ENCODE measurements at places on chromosomes 2 and 18.

DNA sequence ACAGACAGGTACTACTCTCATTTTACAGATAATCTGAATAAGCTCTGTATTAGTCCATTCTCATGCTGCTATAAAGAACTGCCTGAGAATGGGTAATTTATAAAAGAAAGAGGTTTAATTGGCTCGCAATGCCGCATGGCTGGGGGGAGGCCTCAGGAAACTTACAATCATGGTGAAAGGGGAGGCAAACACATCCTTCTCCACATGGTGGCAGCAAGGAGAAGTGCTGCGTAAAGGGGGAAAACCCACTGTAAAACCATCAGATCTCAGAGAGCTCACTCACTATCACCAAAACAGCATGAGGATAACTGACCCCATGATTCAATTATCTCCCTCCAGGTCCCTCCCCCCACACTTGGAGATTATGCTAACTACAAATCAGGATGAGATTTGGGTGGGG is 254.4 kb downstream of the KCNE4 start:
- no peak for DNase-seq

- DNase-seq = peak; percentile 23
Measured at GRCh38 chr2:143150287-143150686, 21.1 kb downstream of the ARHGAP15 start.

DNA sequence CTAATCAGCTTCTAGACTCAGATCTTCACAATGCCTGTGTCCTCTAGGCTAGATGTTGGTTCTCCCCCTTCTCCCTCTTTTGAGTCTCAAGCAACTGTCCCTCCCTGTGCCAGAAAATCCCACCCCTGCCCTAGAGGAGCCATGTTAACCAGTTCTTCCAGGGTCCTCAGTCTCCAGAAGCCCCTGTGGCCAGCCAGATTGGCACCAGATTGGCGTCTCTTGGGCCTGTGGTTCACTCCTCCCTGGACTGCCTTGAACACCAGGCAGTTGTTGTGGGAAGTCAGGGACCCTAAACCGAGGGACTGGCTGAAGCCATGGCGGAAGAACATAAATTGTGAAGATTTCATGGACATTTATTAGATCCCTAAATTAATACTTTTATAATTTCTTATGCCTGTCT is 36.6 kb downstream of the CYP26B1 start:
- DNase-seq = no peak

GRCh38 chr2:177422271-177422670 is 29.7 kb downstream of the AGPS start:
- DNase-seq = no peak

DNA sequence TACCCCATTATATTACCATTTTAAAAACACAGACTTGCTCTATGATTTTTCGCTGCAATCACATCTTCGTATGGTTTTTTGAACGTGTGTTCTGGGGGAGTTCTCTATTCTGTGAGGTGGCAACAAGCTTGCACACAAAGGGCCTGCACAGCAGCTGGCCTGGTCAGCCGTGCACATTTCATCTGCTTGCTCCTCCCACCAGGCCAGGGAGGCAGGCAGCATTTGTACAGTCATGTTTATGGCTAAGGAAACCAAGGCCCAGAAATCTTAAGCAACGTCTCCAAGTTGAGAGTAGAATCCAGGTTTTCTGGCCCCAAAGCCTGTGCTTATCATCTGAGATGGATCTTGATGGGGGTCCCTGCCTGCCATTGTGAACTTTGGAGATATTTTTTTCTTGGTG is 106.4 kb upstream of the SMIM21 start:
- DNase-seq = no peak

DNA sequence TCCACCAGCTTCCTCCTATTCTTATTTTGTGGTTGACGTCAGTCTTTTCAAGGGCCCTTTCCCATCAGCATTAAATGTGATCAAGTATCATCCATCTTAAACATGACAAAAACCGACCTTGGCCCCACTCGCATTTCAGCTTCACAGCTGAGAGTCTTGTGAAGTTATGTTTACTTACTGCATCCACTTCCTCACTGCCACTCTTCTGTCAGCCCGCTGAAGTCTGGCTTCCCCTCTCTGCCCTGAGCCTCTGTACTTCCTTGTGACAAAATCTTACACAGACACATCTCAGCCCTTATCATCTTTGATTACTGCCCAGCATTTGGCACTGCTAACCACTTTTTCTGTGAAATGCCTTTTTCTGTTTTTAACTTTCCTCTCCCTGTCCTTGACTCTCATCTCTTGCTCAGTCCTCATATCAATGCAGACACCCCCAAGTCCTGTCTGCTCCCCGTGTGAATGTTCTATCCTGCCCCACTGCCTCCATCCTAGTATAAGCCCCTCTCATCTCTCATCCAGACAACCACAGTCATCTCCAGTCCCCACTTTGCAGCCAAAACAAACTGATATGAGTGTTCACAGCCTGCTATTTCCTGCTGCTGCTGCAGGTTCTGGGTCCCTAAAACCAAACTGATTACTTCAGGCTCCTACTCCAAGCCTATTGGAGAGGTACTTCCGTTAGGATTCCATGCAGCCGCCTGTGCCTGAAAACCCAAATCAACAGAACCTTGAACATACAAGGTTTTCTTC is 31.4 kb downstream of the FOSL2 start:
- peak; percentile 68 for DNase-seq

- no peak for DNase-seq
Measured at GRCh38 chr2:120161190-120161589, 62.0 kb downstream of the TMEM185B start.

GRCh38 chr18:31801078-31801477 is 40.4 kb upstream of the SLC25A52 start:
- DNase-seq = no peak

- no peak for DNase-seq
Measured at GRCh38 chr2:238378230-238379095, 48.3 kb upstream of the ASB1 start.

DNA sequence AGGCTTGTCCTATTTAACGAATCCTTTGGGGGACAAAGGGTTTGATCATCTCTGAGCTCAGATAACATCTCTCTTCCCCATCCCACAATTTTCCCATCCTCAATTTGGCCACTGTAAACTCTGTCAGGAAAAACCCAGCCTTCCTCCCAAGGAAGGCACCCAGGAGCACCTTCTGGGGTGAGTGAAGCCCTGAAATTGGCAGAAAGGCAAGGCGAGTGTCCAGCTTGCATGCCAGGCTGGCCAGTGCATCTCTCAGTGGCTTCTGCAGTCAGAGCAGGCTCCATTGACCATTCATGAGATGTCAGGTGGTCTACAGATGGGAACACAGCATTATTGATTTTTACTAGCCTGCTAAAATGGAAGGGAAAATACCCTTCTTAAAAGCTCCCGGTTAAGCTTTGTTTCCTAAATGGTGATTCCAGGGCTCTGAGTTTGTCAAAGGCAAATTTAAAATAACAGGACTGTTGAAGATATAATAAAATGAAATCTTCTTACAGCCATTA is 83.2 kb upstream of the BOD1L2 start:
- DNase-seq = no peak

GRCh38 chr2:210004881-210005280 is 2.4 kb downstream of the RPE start:
- no peak for DNase-seq

GRCh38 chr18:76102156-76102555 is 392.9 kb downstream of the ZNF516 start:
- DNase-seq = no peak

- DNase-seq = no peak
Measured at GRCh38 chr2:64212801-64213321, 68.6 kb upstream of the PELI1 start.

DNA sequence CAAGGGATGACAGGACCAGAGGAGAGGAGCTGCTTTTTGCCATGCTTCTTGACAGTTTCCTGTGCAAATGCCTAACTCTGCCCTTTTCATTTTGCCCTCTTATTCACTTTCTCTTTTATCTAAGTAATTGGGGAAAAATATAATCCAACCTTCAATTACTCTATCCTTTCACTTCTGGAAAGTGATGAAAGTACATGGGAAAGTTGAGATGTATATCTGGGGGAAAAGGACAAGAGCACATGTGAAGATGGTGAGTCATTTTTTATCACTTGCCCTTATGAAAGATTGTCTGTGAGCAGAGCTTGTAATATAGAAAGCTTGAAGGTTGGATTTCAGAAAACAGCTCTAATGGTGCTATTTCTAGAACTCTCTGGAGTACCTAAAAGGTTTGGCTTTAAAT is 1070.7 kb downstream of the CNTNAP5 start:
- no peak for DNase-seq

DNA sequence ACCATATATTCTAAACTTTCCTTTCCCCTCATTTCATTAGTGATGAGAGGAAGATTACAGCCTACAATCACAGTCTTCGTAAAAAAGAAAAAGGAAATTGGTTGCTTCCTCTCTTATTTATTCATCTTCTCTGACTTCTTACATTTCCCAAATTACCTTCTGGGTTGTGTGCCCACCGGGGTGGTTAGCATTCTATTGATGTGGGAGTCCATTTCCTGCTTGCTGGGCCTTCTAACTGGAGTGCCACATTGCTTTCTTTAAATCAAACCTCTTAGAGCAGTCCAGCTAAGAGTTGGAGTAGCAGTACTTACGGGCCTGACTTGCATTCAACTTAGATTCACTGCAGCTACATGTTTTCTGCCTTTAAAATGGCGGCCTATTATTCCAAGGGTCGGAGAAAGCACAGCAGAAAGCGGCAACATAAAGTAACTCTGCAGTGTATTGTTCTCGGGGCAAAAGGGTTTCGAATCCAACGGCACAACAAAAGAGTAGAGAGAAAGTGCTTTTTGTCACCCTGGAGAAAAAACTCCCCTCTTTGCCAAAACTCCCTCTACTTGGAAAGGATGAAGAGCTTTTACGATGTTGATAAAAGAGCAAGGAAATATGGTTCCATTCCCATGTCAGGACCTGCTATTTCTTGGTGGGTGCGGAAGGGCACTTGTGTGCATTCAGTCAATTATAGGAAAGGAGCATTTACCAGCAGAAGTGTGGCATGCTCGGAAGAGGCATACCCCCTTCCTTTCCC is 110.6 kb upstream of the DLX2 start:
- no peak for DNase-seq

- DNase-seq = no peak
Measured at GRCh38 chr2:28668106-28668814, 83.4 kb upstream of the PPP1CB start.

DNA sequence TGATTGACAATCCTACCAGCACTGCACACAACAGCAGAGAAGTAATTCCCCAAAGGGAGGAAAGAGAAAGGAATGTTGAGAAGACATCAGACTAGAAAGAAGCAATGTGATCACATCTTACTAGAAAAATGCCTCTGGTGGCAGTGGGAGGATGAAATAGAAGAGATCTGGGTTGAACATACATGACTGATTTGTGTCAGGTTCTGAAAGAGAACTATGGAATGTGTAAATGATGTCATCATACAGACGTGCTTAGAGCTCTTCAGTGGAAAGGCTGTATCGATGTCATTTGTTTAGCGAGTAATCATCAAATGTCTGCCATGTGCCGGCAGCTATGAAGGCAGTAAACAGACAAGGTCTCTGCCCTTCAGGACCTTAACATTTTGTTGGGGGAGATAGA is 24.9 kb downstream of the GORASP2 start:
- no peak for DNase-seq

GRCh38 chr2:105821428-105822125 is 76.9 kb downstream of the NCK2 start:
- no peak for DNase-seq

DNA sequence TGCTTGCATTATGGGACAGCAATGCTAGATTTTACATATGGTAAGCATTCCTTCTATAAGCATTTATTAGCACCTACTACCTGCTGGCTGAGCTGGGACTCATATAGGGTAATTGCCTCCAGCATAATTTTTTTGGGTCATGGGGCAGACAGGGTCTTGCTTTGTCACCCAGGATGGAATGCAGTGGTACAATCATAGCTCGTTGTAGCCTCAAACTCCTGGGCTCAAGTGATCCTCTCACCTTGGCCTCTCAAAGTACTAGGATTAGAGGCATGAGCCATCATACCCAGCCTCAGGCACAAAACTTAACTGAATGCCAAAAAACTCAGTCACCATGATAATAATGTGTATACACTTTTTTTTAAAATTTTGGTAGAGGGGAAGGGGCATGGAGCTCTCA is 35.3 kb downstream of the TMEM237 start:
- DNase-seq = no peak

- no peak for DNase-seq
Measured at GRCh38 chr2:237873897-237874551, 14.6 kb downstream of the RAMP1 start.

DNA sequence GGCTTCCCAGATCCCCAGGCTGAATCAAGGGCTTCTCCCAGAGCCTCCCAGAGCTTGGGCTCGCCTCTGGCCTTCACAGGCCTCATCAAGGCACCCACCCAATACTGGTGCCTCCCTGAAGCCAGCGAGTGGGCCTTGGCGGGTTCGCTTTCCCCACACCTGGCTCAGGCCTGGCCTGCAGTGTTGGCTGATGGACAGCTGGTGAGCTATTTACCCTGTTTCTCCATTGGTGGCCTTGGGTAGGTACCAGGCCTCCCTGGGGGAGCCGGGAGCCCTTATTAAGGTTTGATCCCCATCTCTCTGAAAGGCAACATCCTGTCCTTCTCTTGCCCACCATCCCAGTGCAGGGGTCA is 18.2 kb upstream of the DUSP2 start:
- DNase-seq = no peak
